NCI-H460 (cell line): ENCODE measurements at places on chromosomes 2 and 18. TPM values are rescaled to one million over a fixed set of nuclear protein-coding genes. Genes with fewer than 3 reads are reported as not detected.

- DNase-seq = no peak
These were observed 582 bp downstream of the RIOK3 start for GRCh38 chr18:23453680-23454058.

DNA sequence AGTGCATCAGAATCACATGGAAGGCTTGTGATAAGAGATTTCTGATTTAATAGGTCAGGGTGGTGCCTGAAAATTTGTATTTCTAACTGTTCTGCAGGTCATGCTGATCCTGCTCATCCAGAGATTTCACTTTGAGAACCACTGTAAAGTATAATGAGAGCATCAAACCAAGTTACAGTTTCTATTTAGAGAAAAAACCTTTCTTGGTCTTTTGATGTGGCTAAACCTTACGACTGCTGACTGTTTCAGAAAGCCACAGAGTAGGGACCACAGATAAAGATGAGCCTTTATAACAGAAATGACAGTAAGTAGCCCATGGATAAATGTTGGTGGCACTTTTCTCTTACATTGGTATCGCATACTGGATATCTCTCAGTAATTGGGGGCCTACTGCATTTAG, 109.4 kb upstream of the FANCL start:
- no peak for DNase-seq

GRCh38 chr2:196318517-196319377, 147.4 kb upstream of the STK17B start:
- no peak for DNase-seq

DNA sequence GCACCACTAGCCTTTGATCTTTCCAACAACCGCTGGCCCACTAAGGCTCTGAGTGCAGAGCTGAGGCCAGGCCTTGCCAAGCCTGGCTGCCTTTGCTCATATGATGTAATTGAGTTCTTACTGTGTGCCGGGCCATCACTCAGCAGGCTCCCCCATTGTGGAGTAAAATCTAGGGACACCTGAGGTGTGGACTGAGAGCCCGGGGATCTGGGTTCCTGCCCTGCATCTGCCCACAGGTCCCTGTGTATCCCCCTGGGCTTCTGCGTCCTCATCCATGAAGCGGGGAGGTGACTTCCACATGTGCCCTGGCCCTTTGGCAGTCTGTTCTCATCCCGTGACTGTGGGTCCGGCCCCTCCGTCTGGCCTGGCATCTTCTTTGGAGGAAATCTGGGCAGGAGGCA, 33.8 kb downstream of the GREB1 start:
- DNase-seq = no peak

The DLX2 gene
- total RNA-seq = 1.0 and 1.9 TPM in 2 replicates

The TUBA3D gene
- total RNA-seq = not detected in 2 replicates

DNA sequence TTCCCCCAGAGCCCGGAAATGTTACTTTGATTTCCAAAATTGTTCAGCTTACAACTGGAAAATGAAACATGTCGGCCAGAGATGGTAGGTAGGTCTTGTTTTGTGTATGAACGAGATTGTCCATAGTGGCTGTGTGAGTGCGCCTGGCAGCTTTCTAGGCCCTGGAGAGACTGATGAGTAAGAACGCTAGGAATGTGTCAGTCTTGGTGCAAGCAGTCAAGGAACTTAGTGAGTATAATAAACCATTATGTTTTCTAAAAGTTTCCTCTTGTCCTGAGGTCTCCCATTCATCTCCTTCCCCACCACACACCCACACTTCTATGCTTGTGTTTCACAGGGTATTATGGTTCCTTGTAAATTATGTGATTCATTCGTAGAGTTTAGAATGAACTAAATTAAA, 234.2 kb downstream of the CDH2 start:
- no peak for DNase-seq

- no peak for DNase-seq
These were observed 308.6 kb downstream of the RNF144A start for GRCh38 chr2:7225848-7226247.

- DNase-seq = no peak
These were observed 59.5 kb downstream of the E2F6 start for GRCh38 chr2:11406267-11406957.

The OTX1 gene
- total RNA-seq = 0.58 and 0.79 TPM in 2 replicates

DNA sequence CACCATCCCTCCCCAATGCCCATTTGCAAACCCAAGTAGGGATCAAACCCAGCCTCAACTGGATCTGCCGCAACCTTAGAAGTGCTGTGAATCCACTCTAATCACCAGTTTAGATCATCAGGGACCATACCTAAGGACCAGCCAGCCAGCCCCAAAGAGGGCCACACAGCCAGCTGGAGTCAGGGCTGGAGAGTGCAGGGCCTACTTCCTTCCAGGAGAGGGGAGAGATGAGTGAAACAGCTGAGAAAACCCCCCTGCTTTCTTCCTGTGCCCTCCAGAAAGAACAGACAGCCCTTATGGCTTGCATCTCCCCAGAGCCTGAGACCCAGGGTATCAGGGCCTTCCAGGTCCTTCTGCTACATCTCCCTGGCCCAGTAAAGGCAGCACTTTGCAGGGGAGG, 25.8 kb downstream of the YPEL5 start:
- no peak for DNase-seq

GRCh38 chr2:219643788-219644398, 16.5 kb downstream of the SLC4A3 start:
- DNase-seq = no peak

GRCh38 chr2:74261204-74261864, 62.9 kb downstream of the MTHFD2 start:
- DNase-seq = peak; percentile 43

DNA sequence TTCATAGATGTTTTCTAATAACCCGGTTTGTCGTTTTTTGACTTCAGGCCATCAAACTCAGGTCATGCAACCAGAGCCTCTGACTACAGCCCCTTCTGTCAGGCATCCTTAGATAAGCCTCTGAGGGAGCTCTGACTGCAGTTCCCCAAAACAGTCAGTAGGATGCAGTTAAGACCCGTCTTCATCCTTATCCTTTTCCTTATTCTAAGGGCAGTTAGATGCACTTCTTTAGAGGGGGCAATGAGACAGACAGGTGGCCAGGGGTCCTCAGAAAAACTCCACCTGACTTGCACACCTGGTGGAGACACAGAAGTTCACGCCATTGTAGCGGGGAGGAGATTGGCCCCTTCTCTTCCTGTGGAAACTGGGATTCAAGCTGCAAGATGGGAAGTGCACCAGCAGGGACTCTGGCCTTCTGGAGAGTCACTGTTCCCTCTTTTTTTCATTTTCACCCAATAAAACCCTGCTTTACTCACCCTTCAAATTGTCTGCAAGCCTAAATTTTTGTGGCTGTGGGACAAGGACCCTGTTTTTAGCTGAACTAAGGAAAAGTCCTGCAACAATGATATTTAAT, 104.8 kb upstream of the TFPI start:
- peak; percentile 21 for DNase-seq

- no peak for DNase-seq
These were observed 89.6 kb downstream of the BCL2 start for GRCh38 chr18:63229971-63230370.

DNA sequence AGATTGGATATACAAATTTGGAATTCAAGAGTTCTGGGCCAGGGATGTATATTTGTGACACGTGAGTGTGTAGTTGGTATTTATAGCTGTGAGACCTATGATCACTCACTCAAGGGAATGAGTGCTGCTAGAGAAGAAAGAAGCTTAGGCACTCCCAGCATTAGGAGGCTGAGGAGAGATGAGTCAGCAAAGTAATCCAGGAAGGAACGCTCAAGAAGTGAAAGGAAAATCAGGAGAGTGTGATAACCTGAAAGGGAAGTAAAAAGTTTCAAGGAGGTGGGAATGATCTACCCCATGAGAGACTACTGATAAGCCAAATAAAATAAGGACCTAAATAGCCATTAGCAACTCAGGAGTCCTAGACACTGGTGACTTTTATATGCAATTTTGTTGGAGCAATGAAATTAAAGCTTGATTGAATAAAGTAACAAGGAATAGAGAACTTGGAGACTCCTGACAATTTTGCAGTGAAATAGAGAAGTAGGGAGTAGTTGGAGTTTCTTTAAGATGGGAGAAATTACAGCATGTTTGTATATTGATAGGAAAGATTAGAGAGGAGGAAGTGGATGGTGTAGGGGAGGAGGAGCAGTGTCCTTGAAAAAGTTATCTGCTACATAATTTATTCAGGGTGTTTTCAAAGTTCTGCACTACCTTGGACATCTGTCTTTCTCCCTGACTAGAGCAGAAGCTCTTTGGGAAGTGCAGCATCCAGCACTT, 89.9 kb downstream of the UBE2E3 start:
- peak; percentile 48 for DNase-seq

GRCh38 chr2:239903210-239903609, 121.9 kb downstream of the NDUFA10 start:
- DNase-seq = no peak

- DNase-seq = no peak
These were observed 18.8 kb upstream of the MREG start for GRCh38 chr2:216031960-216032689.
